ENCODE measurements at places on chromosomes 3 and 15.

GRCh38 chr3:171258316-171258715, 201.9 kb downstream of the TNIK start:
- no peak for DNase-seq

GRCh38 chr3:10764259-10765051, 51.6 kb upstream of the SLC6A11 start:
- peak; percentile 74 for DNase-seq

DNA sequence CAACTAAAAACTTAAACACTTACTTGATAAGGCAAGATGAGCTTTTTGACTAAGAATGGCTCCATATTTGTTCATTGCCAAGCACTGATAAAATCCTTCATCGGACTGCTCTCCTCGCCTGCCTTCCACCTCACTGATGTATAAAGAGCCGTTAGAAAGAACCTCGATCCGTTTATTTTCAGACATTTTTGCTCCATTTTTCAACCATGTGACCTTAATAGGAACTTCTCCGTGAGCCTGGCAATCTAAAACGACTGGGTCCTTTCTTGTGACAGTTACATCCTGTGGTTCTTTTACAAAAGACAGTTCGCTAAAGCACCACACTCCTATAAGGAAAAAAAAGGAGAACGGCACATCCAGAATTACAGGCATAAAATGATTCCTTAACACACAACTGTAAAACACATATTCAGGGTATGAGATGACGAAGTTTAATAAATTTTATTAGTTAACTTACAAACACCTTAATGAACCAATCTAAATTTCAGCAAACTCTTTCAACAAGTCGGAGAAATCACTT, 2.5 kb downstream of the PRTG start:
- no peak for DNase-seq

GRCh38 chr3:145531548-145531947, 629.4 kb downstream of the PLOD2 start:
- no peak for DNase-seq

DNA sequence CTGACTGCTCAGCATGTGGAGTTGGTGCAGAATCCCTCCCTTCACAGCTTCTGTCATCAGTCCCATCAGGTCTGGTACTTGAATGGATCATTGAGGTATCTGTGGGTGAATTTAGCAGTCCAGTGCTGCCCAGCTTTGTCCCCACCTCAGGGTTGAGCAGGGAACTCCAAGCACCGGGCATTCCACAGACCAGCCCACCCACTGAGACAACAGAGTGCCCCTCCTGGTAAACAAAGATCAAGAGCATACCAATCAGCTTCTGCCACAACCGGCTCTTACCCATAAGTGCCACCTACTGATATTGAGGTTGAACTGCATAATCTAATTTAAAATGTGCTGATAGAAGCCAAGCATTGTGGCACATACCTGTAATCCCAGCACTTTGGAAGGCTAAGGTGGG, 57.1 kb upstream of the FXR1 start:
- DNase-seq, result no peak

- DNase-seq, result no peak
Measured at GRCh38 chr3:127959873-127960272, 44.8 kb downstream of the KBTBD12 start.

DNA sequence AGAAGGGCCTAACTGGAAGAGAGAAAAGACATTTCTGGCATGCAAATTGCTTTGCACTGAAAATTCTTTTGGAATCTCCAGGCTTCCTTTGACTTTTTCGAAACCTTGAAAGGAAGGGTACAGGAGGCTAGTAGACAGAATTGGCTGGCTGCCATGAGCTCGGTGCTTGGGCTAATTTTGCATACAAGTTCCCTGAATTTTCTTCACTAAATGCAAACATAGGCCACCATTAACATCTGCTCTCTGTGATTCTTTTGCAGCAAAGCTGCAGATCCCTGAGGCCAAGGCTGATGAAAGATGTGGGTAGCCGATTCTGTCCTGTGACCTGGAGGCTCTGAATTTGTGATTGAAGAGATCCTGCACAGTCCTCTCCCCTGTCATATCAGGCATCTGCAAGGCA, 247.8 kb upstream of the MCTP2 start:
- DNase-seq, result no peak

DNA sequence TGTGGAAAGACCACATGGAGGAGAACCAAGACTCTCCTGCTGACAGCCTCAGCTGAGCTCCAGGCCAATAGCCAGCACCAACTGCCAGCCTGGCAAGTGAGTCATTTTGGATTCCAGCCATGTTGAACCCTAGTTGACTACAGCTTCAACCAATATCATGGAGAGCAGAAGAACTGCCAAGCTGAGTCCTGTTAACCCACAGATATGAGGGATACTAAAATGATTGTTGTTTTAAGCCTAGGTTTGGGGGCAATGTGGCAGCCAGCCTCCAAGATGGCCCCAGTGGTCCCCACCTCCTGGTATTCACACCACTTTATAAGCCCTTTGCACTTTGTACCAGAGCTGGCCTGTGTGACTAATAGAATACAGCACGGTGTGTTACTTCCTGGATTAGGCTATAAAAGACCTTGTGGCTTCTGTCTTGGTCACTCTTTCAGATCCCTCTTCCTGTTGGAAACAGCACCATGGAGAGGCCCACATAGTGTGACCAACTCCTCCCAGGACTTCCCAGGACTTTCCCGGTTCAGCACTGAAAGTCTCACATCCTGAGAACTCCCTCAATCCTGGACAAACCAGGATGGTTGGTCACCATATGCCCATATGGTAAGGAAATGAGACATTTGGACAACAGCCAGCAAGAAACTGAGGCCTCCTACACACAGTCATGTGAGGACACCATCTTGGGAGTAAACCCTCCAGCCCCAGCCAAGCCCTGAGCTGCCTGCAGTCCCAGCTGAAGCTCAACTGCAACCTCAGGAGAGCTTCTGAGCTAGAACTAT, 32.4 kb upstream of the CDV3 start:
- no peak for DNase-seq

GRCh38 chr3:11556851-11557644, 86.7 kb downstream of the VGLL4 start:
- no peak for DNase-seq

DNA sequence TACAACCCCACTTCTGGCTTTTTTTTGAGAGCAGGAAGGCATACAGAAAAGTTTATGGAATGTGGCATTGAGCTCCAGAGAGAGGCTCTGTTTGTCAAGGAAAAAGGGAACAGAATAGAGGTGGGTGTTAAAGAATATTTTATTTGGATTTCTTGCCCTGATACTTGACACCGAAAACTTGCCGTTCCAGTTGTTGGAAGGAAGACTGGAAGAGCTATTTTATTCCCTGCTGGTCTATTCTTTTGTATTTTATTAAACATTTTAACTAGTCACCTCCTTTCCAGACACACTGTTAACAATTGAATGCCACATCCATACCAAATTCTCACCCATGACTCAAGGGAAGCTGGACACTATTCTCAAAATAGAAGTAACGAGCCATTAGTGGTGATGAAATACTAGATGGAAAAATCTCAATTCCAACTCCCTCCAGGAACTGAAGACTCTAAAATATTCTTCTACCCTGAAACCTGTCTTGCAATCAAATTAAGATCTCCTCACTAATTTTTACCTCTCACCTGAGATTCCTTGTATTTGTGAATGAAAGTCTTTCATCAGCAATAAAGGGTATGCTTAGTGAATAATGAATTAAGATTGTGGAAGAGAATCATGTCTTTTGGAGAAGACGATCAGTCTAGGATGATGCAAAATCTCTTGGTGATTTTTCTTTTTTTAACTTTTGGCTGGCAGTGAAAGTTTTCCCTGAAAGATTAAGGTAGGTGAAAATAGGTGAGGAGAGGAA, 28.5 kb downstream of the GREM1 start:
- DNase-seq, result no peak

- no peak for DNase-seq
Measured at GRCh38 chr15:40239404-40239692, 485 bp downstream of the PAK6 start.

GRCh38 chr3:106048946-106049481, 180.2 kb upstream of the CBLB start:
- DNase-seq, result no peak

- DNase-seq, result no peak
Measured at GRCh38 chr15:89487791-89488190, 8.6 kb downstream of the RHCG start.

DNA sequence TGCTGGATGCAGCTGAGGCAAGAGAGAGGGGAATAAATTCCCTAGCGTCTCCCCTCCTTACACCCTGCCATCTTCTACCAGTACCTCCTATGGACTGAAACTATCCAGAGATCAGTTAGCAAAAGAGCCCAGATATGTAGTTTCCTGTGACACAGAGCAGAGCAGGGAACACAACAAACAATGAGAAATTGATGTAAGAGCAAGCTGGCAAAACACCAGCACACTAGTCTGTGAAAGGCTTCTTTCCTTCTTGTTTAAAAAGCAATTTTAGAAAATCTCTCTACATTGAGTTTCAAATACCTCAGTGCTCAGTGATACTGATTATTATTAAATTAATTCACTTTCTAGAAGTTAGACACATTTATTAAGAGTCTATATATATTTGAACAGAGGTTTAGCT, 215.6 kb upstream of the AZI2 start:
- no peak for DNase-seq

- no peak for DNase-seq
Measured at GRCh38 chr15:68642491-68642845, 63.7 kb downstream of the CORO2B start.

GRCh38 chr15:73442968-73443367, at the start of gene REC114:
TSS of gene REC114 (plus strand) at chr15:73443164. CDS start at chr15:73443186, 22 bp downstream.
- no peak for DNase-seq

GRCh38 chr3:179512378-179512777, 50.3 kb upstream of the ACTL6A start:
- DNase-seq, result no peak

DNA sequence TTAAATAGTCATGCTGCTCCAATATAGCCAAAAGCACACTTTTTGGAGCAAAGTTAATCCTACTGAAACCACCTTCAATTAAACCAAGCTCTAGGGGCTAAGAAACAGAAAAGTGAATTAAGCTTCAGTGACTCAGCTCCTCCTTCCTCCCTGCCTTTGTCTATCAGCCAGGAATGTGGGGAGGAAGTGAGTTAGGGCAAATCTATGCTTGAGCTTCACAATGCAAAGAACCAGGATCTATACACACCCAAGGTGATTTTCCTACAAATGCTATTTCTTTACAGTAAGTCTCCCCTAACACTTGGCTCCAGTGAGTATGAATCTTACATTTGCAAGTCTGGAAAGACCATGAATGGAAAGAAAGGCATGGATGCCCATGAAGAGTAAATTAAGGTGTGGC, 212.1 kb downstream of the P3H2 start:
- DNase-seq, result no peak

GRCh38 chr15:89654847-89655805, at the start of gene KIF7:
TSS of gene KIF7 (minus strand) at chr15:89655467. CDS start at chr15:89652930, 2,537 bp downstream.
- DNase-seq, result peak; percentile 78

DNA sequence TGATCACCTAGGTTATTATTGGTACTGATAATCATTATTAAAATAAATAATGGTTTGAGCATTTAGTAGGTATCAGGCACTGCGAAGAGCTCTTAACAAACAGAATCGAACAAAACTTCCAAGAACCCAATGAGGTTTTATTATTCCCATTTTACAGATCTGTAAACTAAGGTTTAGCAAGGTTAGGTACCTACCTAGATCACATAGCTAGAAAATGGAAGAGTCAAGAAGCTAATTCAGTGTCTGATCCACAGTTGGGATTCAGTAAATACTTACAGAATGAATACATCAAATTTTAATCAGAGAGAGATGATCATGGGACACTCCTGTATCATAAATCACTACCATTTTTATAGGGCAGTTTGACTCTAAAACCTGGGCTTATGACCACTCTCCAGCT, 15.5 kb downstream of the GJD2 start:
- DNase-seq, result no peak

DNA sequence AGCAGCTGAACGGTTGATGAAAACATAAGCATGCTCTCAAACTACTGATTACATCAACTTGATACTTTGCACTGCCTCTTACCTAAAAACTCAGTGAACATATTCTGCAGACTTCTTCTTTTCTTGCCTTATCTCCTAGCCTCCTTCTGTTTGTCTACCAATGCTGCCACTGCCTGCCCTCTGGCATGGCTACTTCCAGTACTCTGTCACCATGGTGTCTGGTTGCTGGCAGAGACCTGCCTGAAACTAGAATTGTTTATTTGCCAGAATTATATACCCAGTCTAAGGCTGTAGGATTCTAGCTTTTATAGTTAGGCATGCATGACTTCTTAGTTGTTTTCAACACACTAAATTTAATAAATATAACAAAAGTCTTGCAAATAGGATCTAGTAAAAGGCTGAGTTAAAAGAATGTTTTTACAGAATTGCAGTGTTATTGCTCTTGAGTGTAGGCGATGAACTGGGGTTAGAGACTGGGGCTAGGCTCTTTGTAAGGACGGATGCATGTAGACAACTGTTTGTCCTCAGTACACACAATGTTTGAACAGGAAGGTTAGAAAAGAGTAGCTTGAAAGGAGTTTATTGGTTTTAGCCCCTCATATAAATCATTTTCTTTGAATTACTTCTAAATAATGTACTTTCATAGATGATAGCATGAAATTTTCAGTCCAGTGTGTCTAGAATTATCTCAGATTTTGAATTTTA, 116.3 kb downstream of the KCNAB1 start:
- DNase-seq, result no peak
